ENCODE measurements at places on chromosomes 1 and 21. TPM values are rescaled to one million over a fixed set of nuclear protein-coding genes. Genes with fewer than 3 reads are reported as not detected.
A peak's percentile ranks its signal among the peaks of the same experiment; 100 is the strongest.

Gene LPAR3
- total RNA-seq = not detected

Gene DIRAS3
- 0.94 TPM for total RNA-seq

Gene TENT5C
- 0.90 TPM for total RNA-seq

Gene PDIK1L
- 12.9 TPM for total RNA-seq

Gene ERO1B
- total RNA-seq = 4.1 TPM

Gene BSND
- not detected for total RNA-seq

Gene NMNAT2
- 0.17 TPM for total RNA-seq

Gene TRAPPC3
- total RNA-seq = 86.6 TPM

DNA sequence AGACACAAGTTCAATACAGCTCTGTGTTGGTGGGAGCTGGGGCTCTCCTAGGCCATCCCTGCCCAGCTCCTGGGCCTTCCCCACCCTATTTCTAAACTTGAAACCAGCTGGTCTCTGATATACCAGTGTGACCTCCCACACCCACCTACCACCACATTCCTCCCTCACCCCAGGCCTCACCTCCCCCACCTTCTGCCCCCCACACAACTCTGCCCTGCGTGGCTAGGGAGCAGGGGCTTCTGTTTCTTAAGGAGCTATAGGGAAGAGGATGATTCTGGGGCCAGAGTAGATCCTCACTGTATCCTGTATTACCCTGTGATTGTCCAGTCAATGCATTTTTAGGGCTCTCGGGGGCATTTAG, 16.5 kb downstream of the NES start:
- H3K4me3 ChIP-seq = no peak overlapping the region
- H3K36me3 ChIP-seq = no peaks in the 10 kb centered on the region
- H3K27me3 ChIP-seq = peaks cover 17% of the 10 kb centered on the region
- peaks cover 53% of the 10 kb centered on the region for H3K4me1 ChIP-seq

- peaks cover 18% of the 10 kb centered on the region for H3K36me3 ChIP-seq
- no peak overlapping the region for H3K4me3 ChIP-seq
- peaks cover 26% of the 10 kb centered on the region for H3K4me1 ChIP-seq
- no peaks in the 10 kb centered on the region for H3K27me3 ChIP-seq
Observed at GRCh38 chr1:109242387-109242786, 7.0 kb upstream of the CELSR2 start.

GRCh38 chr1:54499360-54500106, 48.5 kb upstream of the ACOT11 start:
- no peaks in the 10 kb centered on the region for H3K27me3 ChIP-seq
- H3K27ac ChIP-seq = peak overlapping the region; percentile 32
- no peaks in the 10 kb centered on the region for H3K36me3 ChIP-seq
- peak; percentile 90 for DNase-seq

GRCh38 chr1:3981261-3981660, 81.2 kb upstream of the C1orf174 start:
- no peaks in the 10 kb centered on the region for H3K4me1 ChIP-seq
- no peak overlapping the region for H3K4me3 ChIP-seq
- DNase-seq = no peak
- H3K27me3 ChIP-seq = peaks cover 47% of the 10 kb centered on the region
- no peaks in the 10 kb centered on the region for H3K36me3 ChIP-seq

DNA sequence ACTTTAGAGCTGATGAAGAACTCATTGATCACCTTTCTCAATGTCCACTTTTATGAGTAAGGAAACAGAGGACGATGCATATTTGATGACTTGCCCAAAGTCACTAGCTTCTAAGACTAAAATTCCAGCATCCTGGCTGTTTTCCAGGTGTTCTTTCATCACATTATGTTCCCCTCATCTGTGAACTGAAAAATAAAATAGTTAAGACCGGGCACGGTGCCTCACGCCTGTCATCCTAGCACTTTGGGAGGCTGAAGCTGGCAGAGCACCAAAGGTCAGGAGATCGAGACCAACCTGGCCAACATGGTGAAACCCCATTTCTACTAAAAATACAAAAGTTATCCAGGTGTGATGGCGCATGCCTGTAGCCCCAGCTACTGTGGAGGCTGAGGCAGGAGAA, 297.5 kb downstream of the DUSP10 start:
- H3K36me3 ChIP-seq = no peaks in the 10 kb centered on the region
- no peaks in the 10 kb centered on the region for H3K27me3 ChIP-seq
- no peak overlapping the region for H3K27ac ChIP-seq
- no peak overlapping the region for H3K4me3 ChIP-seq
- no peak for DNase-seq

GRCh38 chr1:12098786-12099185, 35.7 kb downstream of the TNFRSF8 start:
- no peak overlapping the region for H3K4me3 ChIP-seq
- H3K4me1 ChIP-seq = no peaks in the 10 kb centered on the region
- no peak overlapping the region for H3K27ac ChIP-seq
- no peaks in the 10 kb centered on the region for H3K36me3 ChIP-seq
- no peaks in the 10 kb centered on the region for H3K27me3 ChIP-seq
- DNase-seq = no peak

- H3K27me3 ChIP-seq = no peaks in the 10 kb centered on the region
- H3K4me3 ChIP-seq = no peak overlapping the region
- H3K4me1 ChIP-seq = no peaks in the 10 kb centered on the region
- no peak for DNase-seq
- no peaks in the 10 kb centered on the region for H3K36me3 ChIP-seq
Observed at GRCh38 chr1:17514776-17515175, 24.7 kb upstream of the ARHGEF10L start.

GRCh38 chr1:95229037-95229436, 5.0 kb upstream of the RWDD3 start:
- no peak overlapping the region for H3K4me3 ChIP-seq
- peaks cover 6% of the 10 kb centered on the region for H3K27me3 ChIP-seq
- H3K27ac ChIP-seq = no peak overlapping the region
- peaks cover 6% of the 10 kb centered on the region for H3K4me1 ChIP-seq
- DNase-seq = no peak

DNA sequence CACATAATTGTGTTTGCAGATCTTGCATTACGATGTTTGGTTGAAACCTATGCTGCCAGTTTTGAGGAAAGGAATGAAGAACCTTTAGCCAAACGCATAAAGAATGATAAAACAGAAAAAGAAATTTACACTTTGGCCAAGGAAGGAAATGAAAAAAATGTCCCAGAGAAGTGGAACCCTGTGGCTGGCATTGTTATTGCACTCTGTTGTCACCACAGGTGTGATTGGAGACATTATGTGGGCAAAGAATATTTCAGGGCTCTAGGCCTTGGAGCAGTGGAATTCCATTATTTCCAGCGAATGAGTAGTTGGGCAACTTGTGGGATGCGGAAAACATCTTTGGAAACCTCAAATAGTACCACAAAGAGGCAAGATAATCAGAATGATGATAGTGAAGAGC, 14.9 kb downstream of the TRMT13 start:
- H3K4me3 ChIP-seq = no peak overlapping the region
- H3K36me3 ChIP-seq = peaks cover 52% of the 10 kb centered on the region
- H3K27me3 ChIP-seq = no peaks in the 10 kb centered on the region
- H3K4me1 ChIP-seq = no peaks in the 10 kb centered on the region

DNA sequence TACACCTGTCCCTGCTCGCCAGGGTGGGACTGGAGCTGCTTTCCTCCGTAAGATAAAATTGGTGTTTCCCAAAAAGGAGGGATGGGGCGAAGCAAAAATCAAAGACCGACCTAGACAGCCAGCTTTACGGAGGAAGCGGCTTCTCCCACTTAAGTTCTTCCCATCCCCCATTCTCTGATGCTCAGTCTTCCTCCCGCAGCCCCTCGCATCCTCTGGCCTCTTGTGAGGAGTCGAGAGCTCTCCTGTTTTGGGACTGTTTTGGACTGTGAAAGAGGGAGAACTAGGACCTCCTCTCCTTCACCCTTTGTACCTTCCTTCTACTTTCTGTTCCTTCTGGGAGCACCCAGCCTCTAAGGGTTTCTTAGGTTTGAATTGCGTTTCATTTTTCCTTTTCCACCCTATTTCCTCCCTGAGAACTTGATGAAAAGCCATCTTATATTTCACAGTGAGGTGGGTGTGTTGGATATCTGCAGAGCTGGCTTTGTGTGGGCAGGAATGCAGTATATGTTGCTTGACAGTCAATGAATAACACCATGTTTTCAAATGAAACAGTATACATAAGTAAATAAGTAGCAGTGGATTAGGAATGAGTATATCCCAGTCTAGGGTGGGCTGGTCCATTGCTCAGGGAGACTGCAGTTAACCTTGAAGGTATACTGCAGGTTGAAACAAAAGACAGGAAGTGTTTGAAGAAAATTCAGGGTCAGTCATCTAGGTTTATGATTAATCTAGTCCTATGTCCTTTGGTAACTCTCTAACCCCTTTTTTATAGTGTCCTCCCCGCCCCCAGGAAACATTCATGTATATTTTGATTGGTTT, 848 bp downstream of the CTTNBP2NL start:
- H3K36me3 ChIP-seq = no peaks in the 10 kb centered on the region
- H3K4me3 ChIP-seq = peak overlapping the region; percentile 99
- peak overlapping the region; percentile 82 for H3K27ac ChIP-seq
- DNase-seq = peak; percentile 33
- H3K4me1 ChIP-seq = peaks cover 46% of the 10 kb centered on the region

DNA sequence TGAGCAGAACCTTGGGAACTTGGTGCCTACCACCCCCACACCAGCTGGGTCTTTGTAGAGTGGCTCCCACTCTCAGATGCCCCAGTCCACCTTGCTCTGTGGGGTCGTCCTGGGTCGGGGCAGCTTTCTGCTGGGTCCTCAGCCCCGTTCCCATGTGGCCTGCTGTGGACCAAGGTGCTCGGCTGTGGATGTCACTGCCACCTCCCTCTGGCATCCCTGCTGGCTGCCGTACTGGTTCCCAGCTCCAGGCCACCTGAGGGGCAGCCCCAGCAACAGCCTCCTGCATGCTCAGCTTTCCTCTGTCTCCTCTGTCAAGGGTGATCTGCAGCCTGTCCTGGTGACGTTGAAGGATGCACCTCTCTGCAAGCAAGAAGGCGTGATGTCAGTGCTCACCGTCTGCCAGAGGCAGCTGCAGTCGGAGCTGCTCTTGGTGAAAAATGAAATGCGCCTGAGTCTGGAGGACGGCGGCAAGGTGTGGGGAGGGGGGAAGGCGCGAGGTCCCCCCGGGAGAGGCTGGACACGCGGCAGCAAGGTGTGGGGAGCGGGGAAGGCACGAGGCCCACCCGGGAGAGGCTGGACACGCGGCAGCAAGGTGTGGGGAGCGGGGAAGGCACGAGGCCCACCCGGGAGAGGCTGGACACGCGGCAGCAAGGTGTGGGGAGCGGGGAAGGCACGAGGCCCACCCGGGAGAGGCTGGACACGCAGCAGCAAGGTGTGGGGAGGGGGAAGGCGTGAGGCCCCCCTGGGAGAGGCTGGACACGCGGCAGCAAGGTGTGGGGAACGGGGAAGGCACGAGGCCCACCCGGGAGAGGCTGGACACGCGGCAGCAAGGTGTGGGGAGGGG, 45.9 kb upstream of the DIP2A start:
- H3K4me1 ChIP-seq = no peaks in the 10 kb centered on the region
- no peak overlapping the region for H3K27ac ChIP-seq

GRCh38 chr1:64956733-64957441, 9.5 kb downstream of the JAK1 start:
- DNase-seq = no peak
- H3K36me3 ChIP-seq = peaks cover 16% of the 10 kb centered on the region
- peak overlapping the region; percentile 11 for H3K27ac ChIP-seq
- H3K4me3 ChIP-seq = no peak overlapping the region

DNA sequence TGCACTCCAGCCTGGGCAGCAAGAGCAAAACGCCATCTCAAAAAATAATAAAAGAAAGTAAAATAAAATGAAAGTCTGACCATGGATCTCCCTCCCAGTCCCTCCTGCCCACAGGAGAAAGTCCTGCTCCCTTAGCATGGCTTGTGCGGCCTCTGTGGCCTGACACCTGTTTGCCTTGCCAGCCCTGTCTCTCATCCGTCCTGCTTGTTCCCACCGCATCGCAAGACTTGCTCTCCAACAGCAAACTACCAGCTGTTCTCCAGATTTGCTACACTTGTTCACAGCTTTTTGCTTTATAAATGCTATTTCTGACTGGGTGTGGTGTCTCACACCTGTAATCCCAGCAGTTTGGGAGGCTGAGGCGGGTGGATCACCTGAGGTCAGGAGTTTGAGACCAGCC, 2.7 kb downstream of the ETV3L start:
- H3K4me1 ChIP-seq = peaks cover 19% of the 10 kb centered on the region
- H3K36me3 ChIP-seq = no peaks in the 10 kb centered on the region
- no peak for DNase-seq

DNA sequence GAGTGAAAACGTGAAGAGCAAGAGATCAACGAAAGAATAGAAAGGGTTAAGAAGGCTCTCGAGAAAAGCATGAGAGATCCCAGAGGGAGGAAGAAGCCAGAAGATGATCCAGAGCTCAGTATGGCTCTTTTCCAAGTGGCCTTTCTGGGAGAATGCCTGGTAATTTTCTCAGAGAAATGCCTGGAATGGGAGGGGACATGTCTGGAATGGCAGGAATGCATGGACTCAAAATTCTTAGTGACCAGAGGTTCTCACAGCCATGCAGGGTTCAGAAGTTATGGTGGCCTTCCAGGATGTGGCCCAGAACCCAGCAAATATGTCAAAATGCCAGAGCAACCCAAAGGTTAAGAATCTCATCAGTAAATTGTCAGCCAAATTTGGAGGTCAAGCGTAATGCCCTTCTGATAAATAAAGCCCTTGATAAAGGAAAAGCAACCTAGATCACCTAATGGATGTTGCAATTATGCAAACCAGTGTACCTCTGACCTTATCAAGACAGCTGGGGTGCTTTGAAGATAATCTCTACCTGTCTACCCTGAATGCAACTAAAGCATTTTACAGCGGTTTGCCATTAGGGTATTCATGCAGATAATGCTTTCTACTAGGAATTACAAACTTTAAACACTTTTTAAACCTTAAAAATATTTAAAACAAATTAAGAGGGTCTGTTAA, 53.1 kb downstream of the NBPF6 start:
- peaks cover 9% of the 10 kb centered on the region for H3K27me3 ChIP-seq
- H3K4me3 ChIP-seq = no peak overlapping the region
- no peak overlapping the region for H3K27ac ChIP-seq
- no peaks in the 10 kb centered on the region for H3K36me3 ChIP-seq
- DNase-seq = no peak

DNA sequence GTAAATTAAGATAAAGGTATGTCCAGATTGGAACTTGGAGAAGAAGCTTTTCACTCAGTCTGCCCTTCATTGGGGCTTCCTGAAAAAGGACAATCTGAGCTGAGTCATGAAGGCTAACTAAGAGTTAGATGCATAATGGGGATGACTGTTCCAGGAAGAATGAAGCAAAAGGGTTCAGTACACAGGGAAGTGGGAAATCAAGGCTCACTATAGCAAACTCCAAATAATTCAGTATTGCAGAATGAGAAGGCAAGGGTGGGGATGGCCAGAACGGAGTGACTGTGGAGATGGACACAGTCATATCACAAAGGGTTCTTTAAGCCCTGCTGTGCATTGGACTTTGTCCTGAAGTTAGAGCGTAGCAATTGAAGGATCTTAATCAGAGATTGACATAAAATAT, 158.3 kb downstream of the FGGY start:
- peaks cover 11% of the 10 kb centered on the region for H3K4me1 ChIP-seq
- H3K4me3 ChIP-seq = no peak overlapping the region
- H3K27me3 ChIP-seq = no peaks in the 10 kb centered on the region
- H3K36me3 ChIP-seq = no peaks in the 10 kb centered on the region

DNA sequence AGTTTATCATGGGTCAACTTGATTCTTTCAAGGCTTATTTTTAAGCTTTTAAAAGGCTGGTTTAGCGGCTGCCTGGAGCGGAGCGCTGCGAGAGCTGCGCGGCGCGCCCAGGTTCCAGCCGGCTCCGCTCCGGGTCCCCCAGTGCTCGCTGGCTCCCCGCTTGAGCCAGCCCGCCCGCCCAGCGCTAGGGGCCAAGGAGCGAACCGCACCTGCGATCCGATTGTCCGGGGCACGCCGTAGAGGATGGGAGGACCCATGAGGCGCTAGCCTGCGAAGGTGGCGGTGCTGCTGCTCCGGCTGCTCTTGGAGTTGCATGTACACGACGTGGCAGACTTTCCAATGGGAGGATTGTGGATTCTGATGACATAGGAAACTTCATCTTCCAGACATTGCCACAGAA, 9.9 kb upstream of the CFHR4 start:
- no peak overlapping the region for H3K27ac ChIP-seq
- H3K36me3 ChIP-seq = no peaks in the 10 kb centered on the region
- peaks cover 11% of the 10 kb centered on the region for H3K27me3 ChIP-seq
- no peak for DNase-seq
